DMS 273 treated with DMSO at 0.1 percent for 48 hours (cell line): ENCODE measurements at places on chromosomes 2 and 18.

DNA sequence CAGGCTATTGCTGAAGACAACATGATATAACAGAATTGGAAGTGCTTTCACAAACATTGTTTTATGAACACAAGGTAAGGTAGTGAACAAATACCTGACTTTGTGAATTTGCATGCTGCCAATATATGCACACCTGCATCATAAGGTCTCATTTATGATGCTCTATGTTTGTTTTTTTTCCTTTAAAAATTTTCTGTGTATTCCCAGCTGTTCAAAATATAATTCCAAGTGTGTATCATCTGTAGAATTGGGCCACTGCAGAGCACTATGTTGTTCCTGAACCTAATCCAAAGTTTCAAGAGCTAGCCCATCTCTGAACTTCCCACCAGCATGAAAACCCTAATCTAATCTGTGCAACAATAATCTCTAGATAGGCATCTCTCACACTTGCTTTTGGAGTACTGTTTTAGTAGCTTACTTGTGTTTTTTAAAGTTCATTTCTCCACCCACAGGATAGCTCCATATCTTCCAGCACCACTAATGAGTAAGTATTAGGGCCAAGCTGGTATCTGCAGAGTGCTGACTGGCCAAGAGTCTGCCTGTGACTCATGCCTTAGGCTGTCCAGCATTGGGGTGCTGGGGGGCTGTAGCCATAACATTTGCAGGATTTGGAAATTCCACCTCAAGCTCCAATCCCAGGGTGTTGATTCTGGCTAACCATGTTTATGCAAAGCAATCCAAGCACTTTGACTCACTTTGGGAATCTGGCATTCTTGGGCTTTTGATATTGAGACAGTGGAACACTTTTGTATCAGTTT is 208.2 kb upstream of the REV1 start:
- no peak for DNase-seq

- peak; percentile 12 for DNase-seq
These were observed 4.7 kb downstream of the CDK5R2 start for GRCh38 chr2:218964041-218964771.

- DNase-seq = no peak
These were observed 174.1 kb upstream of the ZFP36L2 start for GRCh38 chr2:43400508-43400907.

DNA sequence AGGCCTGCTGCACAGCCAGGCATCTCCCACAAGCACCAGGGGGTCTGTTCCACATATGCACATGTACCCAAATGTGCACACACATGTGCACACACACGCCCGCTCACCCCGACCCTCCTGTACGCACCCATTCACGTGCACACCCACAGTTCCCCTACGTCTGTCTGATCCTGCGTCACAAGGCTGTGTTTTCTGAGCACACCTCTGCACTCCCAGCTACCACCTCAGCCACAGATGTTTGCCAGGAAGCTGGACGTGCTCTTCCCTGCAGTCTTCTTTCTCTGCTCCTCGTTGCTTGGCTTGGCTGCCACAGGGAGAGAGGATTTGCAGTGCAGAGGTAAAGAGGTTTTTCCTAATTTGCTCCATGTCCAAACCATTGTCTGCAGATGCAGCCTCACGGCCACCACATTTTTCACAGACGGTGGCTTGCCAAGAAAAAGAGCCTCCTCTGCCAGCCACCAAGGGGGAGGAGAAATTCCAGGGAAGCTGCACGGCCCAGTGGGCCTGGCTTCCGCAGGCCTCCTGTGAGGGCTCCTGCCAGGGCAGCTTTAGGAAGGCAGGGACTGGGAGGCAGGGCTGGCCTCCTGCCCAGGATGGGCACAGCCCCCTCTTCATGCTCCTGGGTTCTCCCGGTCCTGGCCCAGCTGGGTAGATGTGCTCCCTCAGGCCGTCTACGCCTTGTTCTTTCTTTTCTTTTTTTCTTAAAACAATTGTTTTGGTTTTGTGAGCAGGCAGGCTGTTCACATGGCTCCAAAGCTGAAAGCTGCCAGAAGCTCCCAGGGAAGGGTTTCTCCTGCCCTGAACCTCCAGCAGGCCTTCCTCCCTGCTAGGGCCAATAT is 29.3 kb upstream of the HS6ST1 start:
- DNase-seq = peak; percentile 1

DNA sequence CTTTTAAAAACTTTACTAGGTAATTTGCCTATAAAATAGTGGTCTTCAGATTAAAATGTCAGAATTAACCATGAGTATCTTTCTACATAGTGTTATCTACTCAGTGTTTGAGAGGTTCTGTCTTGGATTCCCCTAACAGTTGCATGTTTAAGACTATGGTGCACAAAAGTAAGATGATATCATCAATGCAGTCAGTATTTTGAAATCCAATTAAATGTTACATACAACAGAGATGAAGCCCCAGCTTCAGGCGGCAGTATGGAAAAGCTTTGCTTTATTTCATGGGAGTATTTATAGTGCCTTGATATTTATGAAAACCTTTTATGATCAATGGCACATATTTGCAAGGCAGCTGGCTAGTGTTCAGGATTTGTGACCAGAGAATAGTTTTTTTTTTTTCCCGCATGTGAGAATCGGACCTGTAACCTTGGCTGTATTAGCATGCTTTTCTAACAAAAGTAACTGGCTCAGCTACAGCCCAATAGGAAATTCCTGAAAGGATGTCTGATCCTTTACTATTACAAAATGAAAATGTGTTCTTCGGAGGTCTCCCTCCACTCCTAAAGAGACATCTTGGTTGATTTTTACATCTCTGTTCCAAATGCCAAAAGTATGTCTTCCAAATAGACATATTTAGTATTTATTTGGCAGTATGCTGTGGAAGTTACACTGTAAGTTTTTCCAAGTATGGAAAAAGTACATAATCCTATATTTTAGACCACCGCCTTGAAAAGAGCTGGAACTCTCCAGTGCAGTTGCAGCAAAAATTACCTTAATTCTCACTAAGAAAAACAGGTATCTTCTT is 319.3 kb upstream of the UBE2E3 start:
- DNase-seq = no peak

GRCh38 chr18:34321066-34321465 is 96.4 kb upstream of the NOL4 start:
- DNase-seq = no peak

GRCh38 chr2:87403893-87404175 is 344.1 kb upstream of the PLGLB2 start:
- DNase-seq = no peak

- no peak for DNase-seq
These were observed 175.8 kb downstream of the AGPS start for GRCh38 chr2:177568390-177568789.

GRCh38 chr2:158926478-158926948 is 41.9 kb upstream of the TANC1 start:
- no peak for DNase-seq

DNA sequence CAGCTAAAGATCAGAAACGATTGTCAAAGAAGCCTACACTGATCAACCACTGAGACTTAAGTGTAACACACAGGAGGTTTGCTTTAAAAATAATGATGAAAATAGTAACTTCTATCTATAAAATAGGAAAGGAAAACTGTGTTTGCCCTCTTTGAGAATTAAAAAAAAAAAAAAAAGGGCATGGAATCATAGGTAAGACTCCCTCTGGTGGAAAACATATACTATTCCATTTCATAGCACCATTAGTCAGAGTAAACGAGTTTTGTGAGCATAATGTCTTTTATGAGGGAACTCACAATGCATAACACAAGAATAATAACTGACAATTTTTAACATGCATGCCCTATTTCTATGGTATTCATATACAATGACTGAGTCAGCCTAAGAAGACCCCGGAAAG is 36.3 kb downstream of the SLC35F5 start:
- DNase-seq = no peak

DNA sequence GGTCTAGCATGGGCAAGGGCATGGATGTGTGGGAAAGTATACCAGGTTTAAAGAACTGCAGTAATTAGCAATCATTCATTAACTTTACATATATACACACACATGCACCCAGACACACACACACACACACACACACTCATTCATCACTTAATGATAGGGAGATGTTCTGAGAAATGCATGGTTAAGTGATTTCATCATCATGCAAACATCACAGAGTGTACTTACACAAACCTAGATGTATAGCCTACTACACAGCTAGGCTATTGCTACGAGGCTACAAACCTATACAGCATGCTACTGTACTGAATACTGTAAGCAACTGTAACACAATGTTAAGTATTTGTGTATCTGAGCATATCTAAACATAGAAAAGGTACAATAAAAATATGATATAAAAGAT is 83.6 kb downstream of the COLEC12 start:
- DNase-seq = no peak

GRCh38 chr2:88114889-88115288 is 13.0 kb downstream of the FABP1 start:
- no peak for DNase-seq

- DNase-seq = no peak
These were observed 20.7 kb downstream of the B3GNT2 start for GRCh38 chr2:62216616-62217015.

- no peak for DNase-seq
These were observed 32.6 kb downstream of the FBXO15 start for GRCh38 chr18:74115046-74115445.

DNA sequence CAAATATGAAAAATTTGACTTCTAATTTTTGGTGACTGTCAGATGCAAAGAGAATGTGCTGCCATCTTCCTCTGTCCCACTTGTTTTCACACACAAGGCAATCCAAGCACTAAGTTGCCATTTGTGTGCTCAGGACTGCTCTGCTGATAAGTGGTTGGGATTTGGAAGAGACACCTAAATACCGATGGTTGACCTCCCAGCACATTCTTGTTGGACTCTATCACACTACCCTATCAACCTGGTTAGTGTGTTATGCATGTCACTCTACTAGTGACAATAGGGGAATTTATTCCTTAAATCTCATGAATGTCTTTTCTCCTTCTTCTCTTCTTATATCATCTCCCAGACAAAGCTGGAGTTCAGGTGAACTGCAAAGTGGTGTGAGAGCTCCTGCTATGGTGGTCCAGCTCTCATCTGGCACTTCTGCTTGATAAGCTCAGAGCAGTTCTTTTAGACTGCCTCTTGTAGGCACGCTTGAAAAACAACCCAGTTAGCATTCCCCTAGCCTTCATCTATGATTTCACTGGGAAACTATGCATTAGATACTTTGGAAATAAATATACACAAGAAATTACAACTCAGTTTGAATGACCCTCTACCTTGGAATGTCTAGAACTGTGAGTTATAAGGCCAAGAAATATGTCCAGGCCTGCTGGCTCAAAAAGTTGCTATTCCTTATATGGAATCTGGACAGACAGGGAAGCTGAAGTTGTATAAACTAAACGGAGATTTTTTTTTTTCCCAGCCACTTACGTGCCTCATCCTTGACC is 404.8 kb downstream of the MEIS1 start:
- DNase-seq = no peak

DNA sequence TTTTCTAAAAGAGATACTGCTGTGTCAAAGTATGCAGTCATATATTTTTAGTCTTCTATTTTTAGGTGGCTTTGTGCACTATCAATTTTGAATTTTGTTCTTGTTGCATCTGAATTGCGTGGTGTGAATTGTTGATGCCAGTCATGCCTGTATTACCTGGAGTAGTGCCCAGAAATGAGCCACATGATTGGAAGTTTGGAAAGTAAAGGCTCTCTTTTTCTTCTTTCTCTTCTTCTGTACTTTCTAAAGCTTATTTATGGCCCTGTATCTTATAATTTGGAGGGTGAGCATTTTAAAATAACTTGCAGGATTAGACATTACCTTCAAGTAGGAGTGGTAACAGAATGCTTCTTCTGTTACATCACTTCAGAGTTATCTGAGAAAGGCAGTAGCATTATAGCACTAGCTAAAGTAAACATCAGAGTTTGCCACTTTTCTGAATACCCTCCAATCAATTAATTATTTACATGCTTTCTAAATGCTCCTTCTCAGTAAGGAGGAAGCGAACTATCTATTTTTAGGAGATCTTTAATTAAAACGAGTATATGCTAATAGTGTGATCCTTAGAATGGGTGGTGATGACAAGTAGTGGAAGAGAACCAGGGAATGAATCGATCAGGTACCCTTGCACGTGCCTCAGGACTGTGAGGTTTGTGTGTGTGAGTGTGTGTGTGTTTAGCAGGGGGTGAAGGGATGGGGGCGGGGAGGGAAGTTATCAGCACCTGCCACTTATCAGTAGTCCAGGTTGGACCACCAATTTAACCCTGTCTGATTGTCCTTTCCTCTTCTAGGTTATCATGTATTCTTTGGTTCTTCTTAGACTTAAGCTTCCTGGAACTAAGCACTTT is 112.5 kb downstream of the MAP3K20 start:
- DNase-seq = no peak

DNA sequence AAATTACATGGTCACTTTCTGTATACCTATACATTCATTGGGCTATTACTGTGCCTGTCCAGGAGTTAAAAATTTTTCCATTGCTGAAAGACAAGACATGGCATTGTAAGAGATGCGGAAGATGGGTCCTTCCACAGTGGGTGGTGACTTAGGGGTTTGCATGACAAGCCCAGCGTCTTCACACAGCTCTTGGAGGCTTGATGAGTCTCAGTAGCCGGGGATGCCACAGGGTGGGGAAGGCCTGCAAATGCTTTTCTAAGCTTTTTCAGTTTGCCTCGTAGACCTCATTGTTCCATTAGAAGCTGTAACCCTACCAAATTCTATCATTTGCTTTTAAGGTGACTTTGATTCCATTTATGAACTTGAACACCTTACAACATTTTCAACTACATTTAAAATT is 18.1 kb upstream of the MAPRE3 start:
- no peak for DNase-seq

- DNase-seq = no peak
These were observed 367.1 kb downstream of the CLIP4 start for GRCh38 chr2:29482348-29482747.

DNA sequence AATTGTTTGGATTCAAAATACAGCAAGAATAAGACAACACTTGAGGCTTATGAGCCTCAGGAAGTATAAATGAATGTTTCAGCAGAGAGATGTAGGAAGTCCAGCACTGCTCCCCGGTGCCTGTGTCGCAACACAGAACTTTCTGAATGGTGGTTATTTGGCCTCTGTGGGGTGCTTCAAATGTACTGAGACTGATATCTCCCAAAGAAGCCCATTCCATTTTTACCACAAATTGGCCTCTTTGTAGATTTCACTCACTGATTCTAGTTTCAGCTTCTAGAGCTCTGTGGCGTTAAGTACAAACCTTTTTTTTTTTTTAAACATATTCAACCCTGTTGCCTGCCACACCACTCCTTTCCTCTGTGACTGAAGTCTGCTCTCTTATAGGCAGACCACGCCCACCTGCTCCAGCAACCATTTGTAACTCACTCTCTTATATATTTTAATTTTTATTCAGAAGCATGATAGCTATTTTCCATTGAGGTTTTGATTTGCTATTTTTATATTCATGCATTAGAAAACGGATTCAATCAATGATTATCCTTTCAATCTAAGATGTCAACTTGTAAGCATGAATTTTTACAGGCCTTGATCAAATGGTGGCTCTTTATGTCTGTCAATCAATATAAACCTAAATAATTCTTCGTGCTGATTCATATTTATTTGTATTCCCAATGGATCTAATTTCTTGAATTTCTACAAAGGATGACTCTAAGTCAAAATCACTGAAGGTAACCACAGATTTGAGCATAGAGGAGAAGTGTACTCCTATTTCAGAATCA is 277.1 kb upstream of the CCDC68 start:
- DNase-seq = no peak
